ENCODE measurements at places on chromosomes 2 and 18. TPM values are rescaled to one million over a fixed set of nuclear protein-coding genes. Genes with fewer than 3 reads are reported as not detected.

Gene SGPP2
- not detected for total RNA-seq

Gene CD28
- not detected for total RNA-seq

Gene SNTG2
- total RNA-seq, result 23.2 TPM

Gene NRBP1
- total RNA-seq, result 117 TPM

Gene TTN
- 3.8 TPM for total RNA-seq

DNA sequence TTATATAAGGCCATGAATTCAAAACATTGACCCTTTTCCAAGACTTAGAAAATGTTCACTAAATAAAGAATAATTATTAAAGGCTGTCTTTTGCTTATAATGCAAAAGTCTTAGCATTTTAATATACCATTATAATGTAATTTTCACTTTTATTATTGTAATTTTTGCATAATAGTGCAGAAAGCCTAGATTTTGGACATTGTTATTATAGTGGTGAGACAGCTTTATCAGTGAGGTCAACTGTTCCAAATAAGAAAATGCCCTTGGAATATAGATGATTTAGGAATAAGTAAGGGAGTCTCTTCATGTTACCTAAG lies 56.6 kb downstream of the ATIC start:
- no peaks in the 10 kb centered on the region for H3K4me1 ChIP-seq
- H3K36me3 ChIP-seq, result peaks cover 53% of the 10 kb centered on the region
- H3K27ac ChIP-seq, result no peak overlapping the region

DNA sequence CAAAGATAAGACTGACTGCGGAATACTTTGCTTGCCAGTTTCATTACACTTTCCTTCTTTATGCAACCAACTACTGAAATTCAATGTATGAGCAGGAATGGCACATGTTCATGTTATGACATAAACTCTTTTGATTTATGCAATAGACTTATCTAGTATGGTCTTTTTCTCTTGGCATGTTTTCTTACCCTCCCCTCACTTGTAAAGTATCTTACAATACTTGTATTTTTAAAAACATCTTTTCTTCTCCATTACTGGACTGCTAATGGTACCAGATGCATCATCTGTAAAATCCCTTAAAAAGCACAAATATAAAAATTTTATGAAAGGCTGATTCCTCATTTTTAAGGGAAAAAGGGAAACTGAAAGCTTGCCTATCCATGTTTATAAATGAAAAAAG lies 373.8 kb downstream of the ZEB2 start:
- no peak overlapping the region for H3K27ac ChIP-seq
- H3K36me3 ChIP-seq, result no peaks in the 10 kb centered on the region
- DNase-seq, result no peak

GRCh38 chr2:209501579-209501978 lies 77.7 kb downstream of the MAP2 start:
- peaks cover 1% of the 10 kb centered on the region for H3K4me1 ChIP-seq
- no peak overlapping the region for H3K27ac ChIP-seq
- H3K36me3 ChIP-seq, result peaks cover 5% of the 10 kb centered on the region
- H3K27me3 ChIP-seq, result no peaks in the 10 kb centered on the region
- no peak for DNase-seq
- no peak overlapping the region for H3K4me3 ChIP-seq

DNA sequence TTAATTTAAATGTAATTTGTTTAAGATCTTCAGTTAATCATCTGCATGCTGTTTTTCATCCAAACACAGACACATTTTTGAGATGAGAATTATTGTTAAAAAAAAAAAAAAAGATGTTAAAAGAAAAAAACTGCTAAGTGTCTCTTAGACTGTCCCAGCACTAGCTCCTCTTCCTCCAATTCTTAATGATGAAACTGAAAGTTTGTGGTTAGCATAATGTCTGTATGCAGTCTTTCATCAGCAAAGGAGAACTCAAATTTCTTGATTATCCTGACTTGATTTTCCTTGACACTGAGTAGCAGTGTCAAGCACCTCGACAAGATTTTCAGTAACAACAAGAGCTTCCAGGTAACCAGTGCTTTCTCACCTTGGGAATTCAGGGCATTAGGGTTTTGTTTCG lies 274.4 kb downstream of the LRRTM1 start:
- no peak overlapping the region for H3K27ac ChIP-seq
- DNase-seq, result no peak
- peaks cover 6% of the 10 kb centered on the region for H3K4me1 ChIP-seq

- H3K27ac ChIP-seq, result no peak overlapping the region
- no peaks in the 10 kb centered on the region for H3K36me3 ChIP-seq
- no peak overlapping the region for H3K4me3 ChIP-seq
- H3K4me1 ChIP-seq, result no peaks in the 10 kb centered on the region
- H3K27me3 ChIP-seq, result peaks cover 6% of the 10 kb centered on the region
- no peak for DNase-seq
Observed at GRCh38 chr2:138177693-138178092, 213.4 kb downstream of the HNMT start.
